ENCODE measurements at places on chromosomes 3 and 15.

DNA sequence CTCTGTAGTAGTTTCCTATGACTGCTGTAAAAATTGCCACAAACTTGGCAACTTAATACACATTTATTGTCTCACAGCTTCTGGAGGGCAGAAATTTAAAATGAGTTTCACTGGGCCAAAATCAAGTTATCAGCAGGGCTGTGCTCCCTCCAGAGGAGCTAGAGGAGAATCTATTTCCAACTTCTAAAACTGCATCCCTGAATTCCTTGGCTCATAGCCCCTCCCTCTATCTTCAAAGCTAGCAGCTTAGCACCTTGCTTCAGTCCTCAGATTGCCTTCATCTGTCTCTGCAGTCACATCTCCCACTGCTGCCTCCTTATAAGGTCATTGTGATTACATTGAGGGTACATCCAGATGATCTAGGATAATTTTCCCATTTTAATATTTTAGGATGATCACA lies 17.8 kb upstream of the GADL1 start:
- DNase-seq: no peak

- no peak for DNase-seq
Observed at GRCh38 chr3:110495201-110495927, 576.3 kb upstream of the NECTIN3 start.

- DNase-seq: no peak
Observed at GRCh38 chr15:61182946-61183345, 46.2 kb downstream of the RORA start.

- no peak for DNase-seq
Observed at GRCh38 chr3:139113231-139113992, 68.7 kb upstream of the PRR23C start.

DNA sequence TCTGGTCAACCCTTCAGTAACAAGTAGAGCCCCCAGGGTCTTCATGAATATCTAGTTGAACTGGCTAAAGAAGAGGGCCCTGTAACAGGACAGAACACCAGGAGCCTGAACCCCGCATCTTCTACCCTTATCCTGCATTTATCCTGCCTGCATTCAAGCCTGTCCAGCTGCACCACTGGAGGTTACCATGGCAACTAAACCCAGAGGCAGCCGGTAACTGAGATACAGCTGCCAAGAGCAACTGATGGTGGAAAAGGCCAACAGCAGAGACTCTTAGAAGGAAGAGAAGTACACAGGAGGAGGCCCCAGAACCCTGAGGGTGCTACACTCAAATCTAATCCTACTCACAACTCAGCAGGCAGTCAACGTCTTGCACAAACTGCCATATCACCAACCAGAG lies 3.7 kb upstream of the PRKAR2A start:
- no peak for DNase-seq

GRCh38 chr3:158896729-158897128 lies 94.9 kb downstream of the MFSD1 start:
- DNase-seq: no peak

DNA sequence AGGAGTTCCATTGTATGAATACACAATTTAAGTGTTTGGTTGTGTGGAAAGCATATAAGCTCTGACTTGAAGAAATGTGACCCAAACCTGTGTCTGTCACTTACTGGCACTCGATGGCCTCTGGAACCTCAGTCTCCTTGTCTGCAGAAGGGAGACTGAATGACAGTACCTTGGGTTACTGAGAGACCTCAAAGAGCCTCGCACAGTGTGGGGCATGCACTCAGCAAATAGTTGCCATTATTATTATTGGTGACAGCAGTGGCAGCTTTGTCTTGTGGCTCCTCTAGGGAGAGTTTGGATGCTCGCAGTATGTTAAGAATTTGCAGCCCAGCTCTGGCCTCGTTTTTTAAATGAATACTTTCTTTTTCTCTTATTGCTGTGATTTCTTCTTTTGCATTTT lies 43.4 kb downstream of the EEFSEC start:
- no peak for DNase-seq

- DNase-seq: no peak
Observed at GRCh38 chr3:49492969-49493368, 22.9 kb downstream of the DAG1 start.

DNA sequence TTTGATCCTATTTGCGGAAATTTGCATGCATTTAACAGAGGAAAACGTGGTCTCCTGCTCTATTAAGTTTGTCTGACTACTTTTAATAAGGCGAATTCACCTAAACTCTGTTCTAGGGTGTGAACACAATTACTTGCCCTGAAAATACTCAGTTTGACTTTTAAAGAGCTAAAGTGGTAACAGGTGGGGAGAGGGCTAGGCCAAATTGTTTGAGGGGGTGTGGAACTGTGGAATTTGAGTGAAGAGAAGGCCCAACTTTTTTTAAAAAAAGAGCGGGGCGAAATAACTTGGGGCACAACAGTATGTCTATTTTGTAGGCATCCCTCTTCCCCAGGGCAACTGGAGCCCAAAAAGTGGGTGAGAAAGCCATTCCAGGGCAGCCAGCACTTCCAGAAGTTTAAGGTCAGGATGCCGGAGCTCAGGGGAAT lies 580 bp upstream of the FXR1 start:
- no peak for DNase-seq

DNA sequence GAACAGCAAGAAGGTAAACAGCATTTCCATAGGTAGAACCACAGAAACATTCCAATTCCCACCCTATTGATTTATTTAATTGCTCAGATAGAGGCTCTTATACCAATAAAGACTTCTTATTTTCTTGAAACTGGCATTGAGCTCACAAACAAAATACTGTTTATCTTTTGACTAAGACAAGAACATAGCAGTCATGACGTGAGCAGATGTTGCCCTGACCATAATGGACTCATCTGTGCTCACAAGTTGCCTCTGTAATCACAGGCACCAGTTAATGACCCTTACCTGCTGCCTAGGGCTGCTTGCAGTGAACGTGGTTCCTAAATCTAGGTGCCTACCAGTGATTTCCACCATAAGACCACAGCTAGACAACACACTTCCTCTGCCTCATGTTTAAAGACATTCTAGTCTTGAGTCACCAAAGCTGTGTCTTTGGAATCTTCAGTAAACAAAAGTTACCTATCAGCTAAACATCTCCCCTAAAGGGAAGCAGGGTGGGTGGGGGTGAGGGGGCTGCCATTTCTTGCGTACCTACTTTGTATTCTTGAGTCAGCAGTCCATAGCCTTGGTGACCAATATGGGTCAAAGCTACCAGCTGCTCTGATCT lies 2.1 kb downstream of the FYCO1 start:
- DNase-seq: no peak

GRCh38 chr3:29214009-29214658 lies 66.7 kb upstream of the RBMS3 start:
- no peak for DNase-seq

- DNase-seq: no peak
Observed at GRCh38 chr3:141949972-141950371, 73.5 kb downstream of the ATP1B3 start.

DNA sequence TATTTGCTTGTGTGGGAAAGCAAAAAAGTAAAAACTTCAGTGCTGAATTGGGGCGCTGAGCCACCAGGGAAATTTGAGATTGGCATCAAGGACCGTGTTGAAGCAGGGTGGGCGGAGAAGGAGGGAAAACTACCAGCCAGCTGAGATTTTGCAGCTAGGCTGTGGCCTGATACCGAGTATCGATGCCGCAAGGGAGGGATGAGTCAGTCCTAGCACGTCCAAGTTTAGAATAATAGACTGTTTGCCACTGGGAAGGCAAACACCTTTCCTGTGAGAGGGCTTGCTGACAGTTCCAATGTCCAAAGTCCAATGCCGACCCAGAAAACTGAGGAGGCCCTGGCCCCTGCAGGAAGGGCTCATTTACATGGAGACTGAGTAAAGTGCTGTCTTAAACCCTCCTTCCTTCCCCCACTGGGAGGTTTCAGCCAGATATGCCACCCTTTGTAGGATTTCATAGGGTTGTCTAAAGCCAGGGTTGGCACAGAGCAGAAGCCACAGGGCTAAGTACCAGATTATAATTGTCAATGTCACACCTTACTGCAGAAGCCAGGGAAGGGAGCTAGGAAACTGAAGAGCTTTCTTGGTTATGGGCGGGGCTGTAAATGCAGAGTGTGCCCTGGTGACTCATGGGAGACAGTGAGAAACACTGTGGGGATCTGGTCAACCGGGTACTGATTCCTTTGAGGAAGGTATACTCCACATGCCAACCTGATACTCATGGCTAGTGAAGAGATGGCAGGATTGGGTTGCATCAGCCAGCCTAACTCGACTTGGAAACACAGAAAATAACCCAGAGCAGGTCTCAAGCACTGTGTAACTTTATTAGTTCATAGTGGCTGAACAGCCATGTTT lies 28.4 kb upstream of the PIK3CB start:
- no peak for DNase-seq

DNA sequence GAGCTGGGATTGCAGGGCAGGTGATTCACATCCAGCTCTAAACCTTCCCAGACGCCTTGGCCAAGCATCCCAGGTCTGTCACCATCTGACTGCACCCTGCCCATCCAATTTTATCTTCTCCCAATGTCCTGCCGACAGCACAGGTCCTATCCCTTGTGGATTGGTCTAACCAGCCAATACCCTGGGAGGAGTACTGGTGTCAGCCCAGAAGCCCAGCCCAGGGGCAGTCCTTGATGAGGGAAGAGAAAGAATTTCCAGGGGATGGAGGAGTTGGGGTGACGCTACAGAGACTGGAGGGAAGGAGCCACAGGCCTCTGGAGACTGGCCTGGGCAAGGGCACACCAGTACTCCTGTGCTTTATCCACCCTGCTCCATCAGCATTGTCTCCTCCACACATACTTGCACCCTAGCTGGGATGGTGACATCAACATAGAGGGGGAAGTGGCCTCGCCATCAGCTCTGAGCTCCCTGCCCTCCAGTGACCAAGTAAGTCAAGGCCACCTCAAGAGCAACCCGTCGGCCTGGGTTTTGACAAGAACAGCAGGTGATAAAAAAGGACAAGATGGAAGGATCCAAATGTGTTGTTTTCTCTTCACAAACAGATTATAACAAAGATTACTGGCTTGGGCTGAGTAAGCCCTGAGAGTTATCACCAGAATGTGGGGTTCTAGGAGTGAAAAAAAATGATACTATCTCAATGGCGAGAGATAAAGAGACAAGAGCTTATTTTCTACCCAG lies 114.6 kb downstream of the AQP9 start:
- no peak for DNase-seq

GRCh38 chr15:98844261-98844660 lies 163.3 kb downstream of the PGPEP1L start:
- no peak for DNase-seq

Measured in activated T-helper 9 cell treated with anti-CD3 and anti-CD28 coated beads, Interleukin-2, amount 50 U/mL, for 16 hours (primary cell).